ENCODE measurements at places on chromosomes 12 and 14.

- DNase-seq = no peak
Observed at GRCh38 chr12:45327823-45328383, 112.0 kb downstream of the ANO6 start.

DNA sequence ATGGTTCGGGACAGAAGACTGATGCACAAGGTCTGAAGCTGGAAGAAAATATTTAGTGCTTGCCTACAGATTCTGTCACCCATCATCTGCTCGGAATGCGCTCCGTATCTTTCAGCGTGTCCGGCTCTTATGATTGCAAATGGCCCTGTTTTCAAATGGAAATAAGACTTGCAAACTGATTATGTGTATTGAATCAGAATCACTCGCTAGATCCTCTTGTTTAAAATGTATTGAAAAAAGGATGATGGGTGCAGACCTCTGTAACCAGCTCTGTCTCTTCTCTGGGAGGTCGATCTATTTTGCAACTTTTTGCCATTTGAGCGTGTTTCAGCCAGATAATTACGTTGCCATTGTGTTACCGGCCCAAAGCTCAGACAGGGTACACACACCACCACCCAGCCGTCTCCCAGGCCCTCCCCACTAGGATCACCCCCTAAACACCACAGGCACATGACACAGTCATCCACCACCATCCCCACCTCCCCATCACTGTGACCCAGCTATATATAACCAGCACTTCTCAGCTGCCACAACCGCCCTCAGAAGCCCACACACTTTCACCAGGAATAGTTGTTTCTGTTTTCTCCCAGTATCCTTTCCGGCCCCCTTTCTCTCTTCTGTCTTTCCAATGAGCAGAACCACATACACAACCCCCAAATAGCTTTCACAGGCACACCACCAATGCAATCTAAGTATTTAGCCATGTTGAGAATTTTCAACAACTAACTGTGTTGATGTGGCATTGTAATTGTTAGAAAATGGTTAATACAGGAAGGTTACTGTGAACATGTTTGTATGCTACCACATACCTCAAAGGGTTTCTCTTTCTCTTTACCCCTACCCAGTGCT is 10.7 kb downstream of the NKX2-1 start:
- DNase-seq = no peak

GRCh38 chr14:56213306-56213705 is 95.1 kb downstream of the PELI2 start:
- no peak for DNase-seq

- no peak for DNase-seq
Observed at GRCh38 chr12:30438601-30439041, 257.0 kb downstream of the IPO8 start.

GRCh38 chr14:62144863-62145262 is 382.6 kb downstream of the SNAPC1 start:
- DNase-seq = no peak

DNA sequence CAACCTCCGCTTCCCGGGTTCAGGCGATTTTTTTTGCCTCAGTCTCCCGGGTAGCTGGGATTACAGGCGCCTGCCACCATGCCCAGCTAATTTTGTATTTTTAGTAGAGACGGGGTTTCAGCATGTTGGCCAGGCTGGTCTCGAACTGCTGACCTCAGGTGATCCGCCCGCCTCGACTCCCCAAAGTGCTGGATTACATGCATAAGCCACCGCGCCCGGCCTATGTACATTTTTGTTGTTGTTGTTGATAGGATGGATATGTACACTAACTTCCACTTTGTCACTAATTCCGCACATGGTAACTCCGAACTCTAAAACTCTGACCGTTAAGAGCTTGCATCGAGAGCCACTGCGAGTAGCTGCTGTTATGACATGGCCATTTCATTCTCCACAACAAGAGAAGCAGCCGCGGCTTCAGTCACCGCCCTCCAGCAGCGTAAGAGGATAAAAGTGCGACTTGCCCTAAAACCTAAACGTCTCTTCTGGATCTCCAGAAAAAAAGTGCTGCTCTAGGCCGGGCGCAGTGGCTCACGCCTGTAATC is 742 bp upstream of the MARS1 start:
- no peak for DNase-seq

DNA sequence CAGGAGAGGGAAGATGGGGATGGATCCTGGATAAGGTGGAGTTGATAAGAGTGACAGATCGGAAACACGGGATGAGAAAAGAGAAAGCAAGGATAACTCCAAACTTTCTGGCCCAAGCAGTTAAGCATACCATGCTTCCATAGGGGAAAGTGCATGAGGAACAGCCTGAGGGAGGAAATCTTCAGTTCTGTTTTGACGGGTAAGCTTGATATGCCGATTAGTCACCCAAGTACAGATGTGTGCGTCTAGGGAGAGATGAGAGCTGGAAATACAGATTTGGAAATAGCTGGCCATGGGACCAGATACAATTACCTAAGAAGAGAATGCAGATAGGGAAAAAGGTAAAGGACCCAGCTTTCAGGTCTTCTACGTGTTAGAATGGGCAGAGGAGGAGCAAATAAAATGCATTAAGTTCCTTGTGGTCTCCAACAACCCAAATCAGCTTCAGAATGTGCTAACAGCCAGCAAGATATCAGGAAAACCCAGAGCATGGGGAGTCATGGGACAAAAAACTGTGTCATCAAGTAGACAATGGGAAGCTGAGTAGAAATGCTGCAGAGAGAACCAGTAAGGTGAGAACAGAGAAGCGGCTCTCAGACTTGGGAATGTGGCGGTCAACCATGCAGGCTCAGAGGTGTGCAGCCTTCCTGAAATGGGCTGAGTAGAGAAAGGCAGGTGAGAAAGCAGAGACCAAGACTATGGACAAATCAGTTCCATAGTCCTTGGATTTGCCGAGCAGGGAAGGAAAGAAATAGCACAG is 56.3 kb downstream of the PPP1R36 start:
- no peak for DNase-seq

GRCh38 chr12:16323010-16323409 is 24.4 kb upstream of the MGST1 start:
- no peak for DNase-seq

GRCh38 chr12:101604132-101604531 is 9.4 kb downstream of the MYBPC1 start:
- DNase-seq = no peak

DNA sequence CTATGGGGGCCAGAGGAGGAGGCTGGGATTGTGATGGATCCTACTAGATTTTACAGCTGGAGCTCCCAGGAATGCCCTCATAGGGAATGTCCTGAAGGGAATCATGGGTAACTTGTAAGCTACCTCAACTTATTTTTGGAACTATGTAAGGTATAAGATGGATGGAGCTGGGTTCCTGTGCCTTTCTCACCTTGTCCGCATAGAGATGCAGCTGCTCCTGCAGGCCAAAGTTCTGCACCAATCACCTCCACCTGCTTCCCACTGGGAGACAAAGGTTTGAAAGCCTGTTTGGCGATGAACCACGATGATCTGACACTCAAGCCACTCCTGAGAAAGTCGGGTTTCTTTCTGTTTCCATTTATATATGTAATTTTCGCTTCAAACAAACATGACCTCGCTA is 648 bp upstream of the AKAP5 start:
- no peak for DNase-seq

DNA sequence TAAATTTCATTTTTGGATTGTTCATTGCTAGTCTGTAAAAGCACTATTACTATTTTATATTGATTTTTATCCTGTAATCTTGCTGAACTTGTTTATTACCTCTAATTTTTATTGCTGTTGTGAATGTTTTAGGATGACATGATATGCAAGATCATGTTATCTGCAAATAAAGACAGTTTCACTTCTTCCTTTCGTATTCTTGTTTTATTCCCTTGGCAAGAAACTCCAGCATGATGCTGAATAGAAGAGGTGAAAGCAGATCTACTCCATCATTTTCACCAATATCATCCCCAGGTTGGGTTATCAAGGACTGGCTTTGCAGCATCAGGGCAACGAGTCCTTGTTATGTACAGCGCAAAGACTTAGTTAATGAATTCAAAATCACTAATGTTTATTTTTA is 2.7 kb upstream of the CLECL1 start:
- DNase-seq = no peak

- no peak for DNase-seq
Observed at GRCh38 chr12:73892201-73892600, 645.4 kb upstream of the ATXN7L3B start.

DNA sequence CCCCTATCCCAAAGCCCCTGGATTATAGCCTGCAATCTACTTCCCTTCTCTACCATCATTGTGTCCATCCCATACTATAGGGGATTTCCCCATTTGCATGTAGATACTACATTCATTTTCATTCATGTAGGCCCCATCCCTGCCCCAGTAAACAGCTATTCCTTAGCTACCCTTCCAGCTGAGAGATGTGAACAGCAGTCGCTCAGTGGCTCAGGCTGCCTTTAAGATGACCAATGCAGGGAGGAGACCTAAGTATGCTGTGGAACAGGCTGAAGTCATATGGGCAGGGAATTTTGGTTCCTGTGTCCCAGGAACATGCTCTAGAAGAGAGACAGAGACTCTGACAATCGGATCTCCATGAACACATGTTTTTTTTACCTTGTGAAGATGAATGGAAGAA is 481.2 kb upstream of the SYT1 start:
- no peak for DNase-seq

DNA sequence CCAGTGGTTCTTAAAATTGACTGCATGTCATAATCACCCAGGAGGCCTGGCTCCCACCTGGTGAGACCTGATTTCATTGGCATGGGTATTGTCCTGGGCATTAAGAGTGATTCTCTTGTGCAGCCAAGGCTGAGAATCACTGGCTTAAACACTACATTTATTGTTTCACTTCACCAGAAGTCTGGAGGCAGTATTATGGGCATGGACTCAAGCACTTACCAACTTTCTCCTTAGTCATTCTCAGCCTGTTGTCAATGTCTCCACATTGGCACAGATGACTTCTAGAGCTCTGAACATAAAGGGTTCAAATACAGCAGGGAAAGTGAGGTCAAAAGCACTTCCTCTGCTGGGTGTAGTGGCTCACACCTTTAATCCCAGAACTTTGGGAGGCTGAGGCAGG is 25.6 kb upstream of the GCH1 start:
- DNase-seq = no peak

GRCh38 chr12:57836442-57837375 is 9.8 kb downstream of the CTDSP2 start:
- DNase-seq = peak; percentile 47

DNA sequence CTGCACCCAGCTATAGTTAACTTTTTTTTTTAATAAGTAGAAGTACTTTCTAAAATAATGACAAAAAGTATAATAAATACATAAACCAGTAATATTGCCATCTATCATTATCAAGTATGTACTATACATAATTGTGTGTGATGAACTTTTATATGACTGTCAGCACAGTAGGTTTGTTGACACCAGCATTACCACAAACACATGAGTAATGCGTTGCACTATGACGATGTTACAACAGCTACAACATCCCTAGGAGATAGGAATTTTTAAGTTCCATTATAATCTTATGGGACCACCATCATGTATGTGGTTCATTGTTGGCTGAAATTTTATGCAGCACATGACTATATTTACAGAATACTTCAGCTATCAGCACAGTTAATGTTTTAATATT is 62.9 kb upstream of the VSX2 start:
- no peak for DNase-seq

DNA sequence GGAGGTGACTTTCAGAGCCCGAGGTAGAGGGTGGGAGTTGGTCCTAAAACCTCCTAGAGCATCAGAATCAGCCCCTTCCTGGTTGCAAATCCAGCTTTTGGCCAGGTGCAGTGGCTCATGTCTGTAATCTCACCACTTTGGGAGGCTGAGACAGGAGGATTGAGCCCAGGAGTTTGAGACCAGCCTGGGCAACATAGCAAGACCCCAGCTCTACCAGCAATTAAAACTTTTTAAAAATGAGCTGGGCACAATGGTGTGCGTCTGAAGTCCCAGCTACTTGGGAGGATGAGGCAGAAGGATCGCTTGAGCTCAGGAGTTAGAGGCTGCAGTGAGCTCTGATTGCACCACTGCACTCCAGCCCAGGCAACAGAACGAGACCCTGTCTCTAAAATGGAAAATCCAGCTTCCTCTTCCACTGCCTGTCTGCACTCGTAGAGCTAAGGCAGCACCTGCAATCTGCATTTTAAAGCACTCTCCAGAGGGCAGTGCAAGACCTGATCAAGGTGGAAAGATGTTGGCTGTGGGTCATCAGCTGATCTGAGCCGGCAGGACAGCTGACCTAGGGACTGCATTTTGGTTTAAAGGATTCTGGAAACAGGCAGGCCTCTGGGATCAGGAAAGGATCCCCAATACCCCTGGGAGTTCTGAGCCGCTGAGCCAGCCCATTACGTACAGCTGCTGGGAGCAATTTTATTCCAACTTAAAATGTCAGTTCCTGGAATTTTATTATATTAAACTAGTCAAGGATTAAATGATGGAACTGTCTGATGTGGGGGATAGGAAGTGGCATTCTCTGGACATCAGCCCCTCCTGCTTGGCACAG is 1.8 kb upstream of the TESC start:
- no peak for DNase-seq

DNA sequence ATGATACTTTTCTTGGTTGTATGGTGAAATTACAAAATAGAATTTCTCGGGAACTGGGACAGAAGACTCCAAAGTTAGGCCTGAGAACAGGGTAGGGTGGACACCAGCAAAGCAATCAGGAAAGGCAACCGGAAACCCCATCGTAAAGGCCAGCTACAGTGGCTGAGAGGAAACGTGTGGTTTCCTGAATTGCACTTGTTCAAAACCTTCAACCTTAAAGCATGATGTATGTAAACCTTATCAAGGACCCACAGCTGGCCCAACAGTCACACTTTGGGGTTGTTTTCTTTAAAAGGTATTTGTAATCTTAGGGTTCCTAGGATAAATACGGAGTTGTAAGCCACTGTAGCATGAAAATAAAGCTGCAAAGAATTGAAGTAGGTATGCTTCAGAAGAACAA is 2.2 kb upstream of the PTGDR start:
- no peak for DNase-seq

DNA sequence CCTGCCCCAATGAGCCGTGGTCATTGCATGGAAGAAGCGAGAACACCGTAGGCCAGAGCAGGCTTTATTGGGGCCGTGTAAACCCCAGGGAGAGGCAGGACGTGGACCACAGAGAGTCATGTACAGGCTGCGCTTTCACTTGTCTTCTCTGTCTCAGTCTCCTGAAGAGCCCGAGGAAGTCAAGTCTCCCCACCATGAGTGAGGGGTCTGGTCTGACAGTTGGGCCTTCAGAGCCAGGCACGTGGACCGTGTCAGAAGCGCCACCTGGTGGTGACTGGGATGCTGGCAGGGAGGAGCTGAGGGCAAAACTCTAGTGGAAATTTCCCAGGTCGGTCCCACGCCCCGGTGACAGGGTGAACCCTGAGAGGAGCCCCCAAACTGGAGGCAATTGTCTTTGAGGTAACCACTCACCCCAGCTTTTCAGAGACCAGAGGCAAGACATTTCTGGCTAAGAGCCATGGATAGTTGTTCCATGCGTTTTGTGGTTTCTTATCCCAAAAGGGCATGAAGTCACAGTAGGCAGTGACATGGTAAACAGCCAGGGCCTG is 17.4 kb downstream of the RPS6KL1 start:
- peak; percentile 67 for DNase-seq

DNA sequence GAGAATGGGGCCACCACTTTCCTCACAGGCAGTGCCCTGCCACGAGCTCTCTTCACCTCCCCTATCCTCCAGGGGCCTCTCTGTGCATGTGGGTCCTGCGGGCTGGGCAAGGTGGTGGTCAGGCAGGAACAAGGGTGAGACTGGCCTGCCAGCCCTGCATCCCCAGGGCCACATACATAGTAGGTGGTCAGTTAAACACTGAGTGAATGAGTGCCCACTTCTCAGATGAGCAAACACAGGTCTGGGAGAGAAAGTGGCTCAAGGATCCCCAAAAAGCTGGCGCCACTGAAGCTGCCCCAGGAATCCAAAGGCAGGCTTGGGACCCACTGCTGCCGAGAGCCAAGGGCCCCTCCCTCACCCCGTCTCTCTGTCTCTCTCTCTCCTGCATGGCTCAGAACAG is 51.1 kb downstream of the CCNK start:
- no peak for DNase-seq

All from central memory CD4-positive, alpha-beta T cell (primary cell).